Stimulated activated CD4-positive, alpha-beta T cell treated with anti-CD3 and anti-CD28 coated beads, Interleukin-15, amount 100 ng/mL, for 1 hour (primary cell): ENCODE measurements at places on chromosomes 4 and X.

DNA sequence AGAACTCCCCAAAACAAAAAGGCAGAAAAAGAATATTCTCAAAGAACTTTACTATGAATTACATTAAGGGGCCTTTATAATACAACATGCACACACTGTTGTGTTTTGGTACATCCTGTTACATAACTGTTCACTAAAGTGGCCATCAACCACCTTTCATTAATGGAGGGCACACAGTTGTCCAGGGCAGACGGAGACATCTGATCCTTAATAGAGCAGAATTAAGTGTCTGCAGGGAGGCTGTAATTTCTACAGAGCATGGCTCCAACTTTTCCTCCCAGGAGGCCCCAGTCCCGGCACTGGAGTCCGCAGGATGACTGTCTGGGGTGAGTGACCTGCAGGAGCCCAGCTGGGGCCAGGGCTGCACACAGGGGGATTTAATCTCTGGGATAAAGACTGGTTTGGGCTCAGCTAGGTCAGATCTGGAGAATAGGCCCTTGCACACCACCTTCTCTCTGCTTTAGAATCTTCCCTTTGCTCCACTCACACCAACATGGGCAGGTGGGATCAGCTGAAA is 233.4 kb downstream of the MAML3 start:
- no peak for DNase-seq

DNA sequence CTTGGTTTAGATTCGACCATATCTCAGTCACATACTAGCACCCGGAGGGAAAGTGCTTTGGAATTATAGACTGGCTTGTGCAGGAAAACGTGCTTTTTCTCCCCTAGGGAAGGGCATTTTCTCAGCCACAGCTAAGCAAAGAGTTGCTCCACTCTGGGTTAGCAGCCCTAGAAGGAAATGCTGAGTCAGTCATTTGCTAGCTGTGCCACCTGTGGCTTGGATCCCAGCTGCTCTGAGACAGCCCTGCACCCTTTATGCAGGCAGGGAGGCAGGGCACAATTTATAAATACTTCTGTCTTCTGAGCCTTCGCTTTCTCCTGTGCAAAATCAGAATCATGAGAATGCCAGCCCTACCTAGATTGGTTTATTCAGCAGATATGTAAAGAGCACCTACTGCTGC is 1.3 kb upstream of the USP51 start:
- no peak for DNase-seq

DNA sequence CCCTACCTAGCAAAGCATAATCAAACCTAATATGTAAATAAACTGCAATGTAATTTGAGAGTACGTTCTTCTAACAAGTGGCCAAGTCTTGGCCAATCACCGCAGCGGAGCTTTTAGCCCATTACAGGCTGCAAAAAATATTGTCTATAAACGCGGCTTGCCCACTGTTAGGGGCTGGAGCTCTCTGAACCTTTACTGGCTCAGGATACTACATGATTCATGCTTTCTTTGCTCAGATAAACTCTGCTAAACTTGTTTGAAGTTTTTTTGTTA is 990 bp upstream of the HADH start:
- DNase-seq: no peak

DNA sequence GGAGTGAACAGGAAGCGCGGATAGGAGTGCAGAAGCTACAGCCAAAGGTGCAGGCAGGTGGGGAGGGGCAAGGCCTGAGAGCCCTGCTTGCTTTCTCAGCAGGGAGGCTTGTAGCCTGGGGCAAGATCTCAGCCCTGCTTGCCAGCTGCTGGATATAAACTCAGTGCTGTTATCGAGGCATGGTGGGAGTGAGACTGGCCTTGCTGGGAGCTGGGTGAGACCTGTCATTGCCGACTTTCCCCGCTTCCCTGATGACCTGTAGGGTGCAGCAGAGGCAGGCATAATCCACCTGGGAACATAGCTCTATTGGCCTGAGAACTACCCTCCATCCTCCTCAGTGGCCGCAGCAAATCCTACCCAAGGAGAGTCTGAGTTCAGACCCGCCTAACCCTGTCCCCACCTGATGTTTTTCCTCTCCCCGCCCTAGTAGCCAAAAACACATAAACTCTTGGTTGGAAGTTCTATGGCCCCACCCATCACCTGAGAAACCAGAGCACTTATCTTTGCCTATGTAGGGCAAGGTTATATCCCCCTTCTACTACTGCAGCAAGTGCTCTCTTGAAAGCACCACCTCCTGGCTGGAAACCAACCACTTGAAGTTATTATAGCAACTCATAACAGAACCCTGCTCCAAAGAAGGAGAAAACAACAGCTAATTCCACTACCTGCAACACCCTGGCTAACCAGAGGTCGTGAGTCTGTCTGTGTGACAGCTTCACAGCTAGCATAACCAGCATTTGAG is 80.7 kb downstream of the FHIP1A start:
- DNase-seq: no peak

- no peak for DNase-seq
Measured at GRCh38 chrX:70141373-70141772, 8.1 kb downstream of the IGBP1 start.

DNA sequence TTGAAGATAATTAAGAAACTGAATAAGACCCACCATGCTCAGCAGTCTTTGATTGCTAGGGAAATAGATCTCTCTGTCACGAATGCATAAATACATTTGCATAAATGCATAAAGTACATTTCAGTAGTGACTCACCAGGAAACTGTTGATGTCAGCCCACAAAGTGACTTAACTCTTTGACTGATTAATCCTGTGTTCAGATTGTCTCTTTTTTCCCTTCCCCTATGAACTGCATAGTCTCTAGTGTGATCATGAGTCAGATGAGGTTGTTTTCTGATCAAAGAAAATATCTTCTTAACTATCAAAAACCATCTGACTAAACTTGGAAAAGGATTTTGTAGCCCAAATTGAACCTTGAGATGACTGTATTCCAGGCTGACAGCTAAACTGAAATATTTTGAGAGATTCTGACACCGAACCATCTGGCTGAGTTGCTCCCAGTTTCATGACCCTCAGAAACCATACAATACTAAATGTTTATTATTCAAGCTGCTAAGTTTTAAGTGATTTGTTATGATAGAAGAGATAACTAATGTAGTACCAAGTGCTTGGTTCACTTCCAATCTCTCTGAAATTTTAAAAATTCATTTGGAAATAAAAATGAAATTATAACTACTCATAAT is 1381.5 kb upstream of the AGA start:
- no peak for DNase-seq

DNA sequence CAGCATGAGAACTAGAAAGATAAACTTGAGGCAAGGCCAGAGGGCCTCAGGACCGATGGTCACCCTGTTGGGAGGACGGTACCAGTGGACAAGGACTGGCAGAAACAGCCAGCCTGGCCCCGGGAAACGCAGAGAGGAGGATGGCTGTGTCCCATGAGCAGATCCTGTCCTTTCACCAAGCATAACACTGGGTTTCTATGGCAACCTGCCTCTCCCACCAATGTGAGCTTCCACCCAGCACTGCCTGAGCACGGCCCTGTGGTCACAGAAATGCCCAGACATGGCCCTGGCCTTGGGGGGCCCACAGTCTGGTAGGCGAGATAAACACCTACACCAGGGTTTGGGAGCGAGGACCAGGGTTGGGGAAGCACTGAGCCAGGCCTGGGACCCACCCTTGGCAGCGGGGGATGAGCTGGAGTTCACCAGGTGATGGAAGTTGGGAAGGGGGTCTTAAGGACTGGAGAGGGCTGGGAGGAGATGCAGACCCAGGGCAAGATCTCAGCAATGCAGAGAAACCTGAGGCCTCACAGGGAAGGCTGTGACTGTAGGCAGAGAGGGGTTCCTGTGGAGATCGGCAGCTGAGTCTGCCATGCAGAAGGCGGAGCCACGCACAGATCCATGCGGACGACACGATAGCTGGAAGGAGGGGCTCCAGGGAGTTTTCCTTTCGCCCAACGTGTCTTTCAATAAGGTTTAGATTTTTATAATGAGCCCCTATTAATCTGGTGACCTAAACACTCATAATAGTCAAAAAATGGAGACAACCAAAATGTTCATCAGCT is 32.7 kb upstream of the CRMP1 start:
- no peak for DNase-seq

GRCh38 chrX:136028383-136028984 is 43.2 kb downstream of the SLC9A6 start:
- DNase-seq: no peak

DNA sequence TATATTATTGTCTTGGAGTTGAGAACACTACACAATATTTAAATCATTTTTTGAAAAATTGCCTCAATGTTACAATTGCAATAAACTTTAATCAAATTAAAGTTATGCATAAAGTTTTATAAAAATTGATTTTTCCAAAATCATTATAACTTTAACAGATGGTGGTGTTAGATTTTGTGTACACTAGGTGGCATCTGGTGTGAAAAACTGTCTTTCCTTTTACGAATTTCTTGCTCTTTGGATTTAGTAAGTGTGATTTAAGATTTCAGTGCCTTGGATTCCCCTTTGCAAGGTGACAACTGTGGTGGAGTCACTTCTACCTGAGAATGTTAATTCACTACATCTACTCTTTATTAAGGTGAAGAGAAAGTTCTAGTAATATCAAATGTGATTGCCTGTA is 91.6 kb downstream of the AREG start:
- DNase-seq: no peak
